ENCODE measurements at places on chromosomes 5 and 9.
A peak's percentile ranks its signal among the peaks of the same experiment; 100 is the strongest.

DNA sequence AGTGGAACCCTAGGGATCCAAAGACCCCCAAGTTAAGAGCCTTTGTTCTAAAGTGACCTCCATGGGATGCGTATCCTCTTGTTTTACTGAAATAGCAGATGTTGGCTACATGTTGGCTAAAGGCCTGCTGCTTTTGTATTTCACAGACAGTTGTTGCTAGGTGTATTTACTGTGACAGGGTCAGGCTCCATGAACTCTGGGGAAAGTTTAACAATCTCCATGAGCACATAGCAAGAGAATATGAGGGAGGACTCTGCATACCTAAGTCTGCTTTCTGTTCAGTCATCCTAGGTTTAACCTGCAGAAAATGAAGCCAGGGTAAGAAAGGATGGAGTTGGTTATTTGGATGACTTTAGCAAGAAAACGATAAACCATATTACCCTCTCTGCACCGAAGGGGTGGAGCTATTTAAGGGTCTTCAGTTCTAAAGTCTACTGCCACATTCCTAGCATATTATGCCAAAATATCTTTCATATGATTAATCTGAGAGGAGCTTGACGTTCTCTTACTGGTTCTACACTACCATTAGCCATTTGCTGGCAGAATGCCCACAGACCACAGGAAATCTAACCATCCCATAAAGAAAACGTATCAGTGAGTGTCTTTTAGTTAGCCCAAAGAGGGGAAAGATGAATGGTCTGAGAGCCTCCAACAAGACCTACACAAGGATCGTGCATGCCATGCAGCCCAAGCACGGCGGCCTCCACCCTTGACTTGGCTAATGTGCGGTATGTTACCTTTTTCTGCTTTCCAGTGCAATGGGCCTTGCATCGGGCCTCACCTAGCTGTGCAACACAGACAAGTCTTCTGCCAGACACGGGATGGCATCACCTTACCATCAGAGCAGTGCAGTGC, 127.8 kb downstream of the SAXO1 start:
- DNase-seq: no peak

GRCh38 chr5:78660401-78660800, 11.8 kb upstream of the LHFPL2 start:
- no peak for DNase-seq

DNA sequence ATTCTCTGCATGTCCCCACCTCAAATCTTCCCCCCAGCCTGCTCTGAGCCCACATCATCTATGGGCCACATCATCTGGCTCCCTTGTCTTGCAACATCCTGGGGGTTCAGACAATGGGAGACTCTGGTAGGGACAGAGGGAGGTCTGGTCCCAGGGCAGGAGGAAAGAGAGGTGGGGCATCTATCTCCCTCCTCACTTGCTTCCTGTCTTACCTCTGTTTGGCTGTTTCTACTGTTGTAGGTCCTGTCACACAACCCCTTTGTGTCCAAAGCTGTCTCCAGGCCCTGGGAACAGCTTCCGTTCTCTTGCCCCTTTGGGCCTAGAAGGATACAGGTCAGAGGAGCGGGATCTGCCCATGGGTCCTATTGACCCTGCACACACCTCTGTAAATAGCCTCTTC, 227.2 kb downstream of the NSG2 start:
- DNase-seq: no peak

GRCh38 chr9:137814841-137815240, 62.7 kb upstream of the CACNA1B start:
- DNase-seq: no peak

- DNase-seq: no peak
Observed at GRCh38 chr5:59128646-59129290, 545.9 kb downstream of the RAB3C start.

DNA sequence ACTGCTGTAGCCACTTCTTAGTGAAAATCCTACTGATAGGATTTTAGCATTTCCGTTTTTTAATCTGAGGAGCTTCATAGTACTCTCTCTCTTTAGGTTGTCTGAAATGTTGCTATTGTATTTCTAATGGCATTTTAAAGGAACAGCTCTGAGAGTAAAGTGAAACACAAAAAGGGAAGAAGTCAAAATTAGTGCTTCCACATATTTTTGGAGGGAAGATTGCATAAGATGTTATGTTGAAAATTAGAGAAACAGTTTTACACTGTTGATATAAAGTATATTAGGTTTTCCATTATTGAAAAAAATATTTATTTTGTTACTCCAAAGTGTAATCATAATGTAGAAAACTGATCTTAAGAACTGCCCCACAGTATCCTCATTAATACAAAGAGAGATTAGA, 525.1 kb downstream of the TAF11L14 start:
- no peak for DNase-seq

DNA sequence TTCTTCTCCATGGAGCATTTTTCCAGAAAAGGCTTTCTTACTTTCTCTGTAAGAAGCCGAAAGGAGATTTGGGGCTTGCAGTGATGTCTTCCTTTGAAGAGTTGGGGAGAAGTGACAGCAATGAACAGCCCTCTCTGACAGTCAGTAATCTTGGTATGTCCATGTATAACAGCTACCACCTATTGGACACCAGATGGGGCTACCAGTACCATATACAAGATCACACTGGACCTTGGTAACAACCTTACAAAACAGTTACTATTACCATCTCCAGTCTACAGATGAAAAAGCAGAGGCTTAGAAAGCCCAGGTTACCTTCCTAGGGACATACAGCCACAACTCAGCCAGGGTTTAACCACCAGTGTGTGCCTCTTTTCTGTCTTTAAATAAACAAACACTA, 272.7 kb upstream of the TRPC7 start:
- DNase-seq: no peak

- DNase-seq: peak; percentile 92
Observed at GRCh38 chr5:72183101-72183520, 75.8 kb downstream of the MAP1B start.

- no peak for DNase-seq
Observed at GRCh38 chr9:71908825-71909224, 2.2 kb downstream of the ABHD17B start.

DNA sequence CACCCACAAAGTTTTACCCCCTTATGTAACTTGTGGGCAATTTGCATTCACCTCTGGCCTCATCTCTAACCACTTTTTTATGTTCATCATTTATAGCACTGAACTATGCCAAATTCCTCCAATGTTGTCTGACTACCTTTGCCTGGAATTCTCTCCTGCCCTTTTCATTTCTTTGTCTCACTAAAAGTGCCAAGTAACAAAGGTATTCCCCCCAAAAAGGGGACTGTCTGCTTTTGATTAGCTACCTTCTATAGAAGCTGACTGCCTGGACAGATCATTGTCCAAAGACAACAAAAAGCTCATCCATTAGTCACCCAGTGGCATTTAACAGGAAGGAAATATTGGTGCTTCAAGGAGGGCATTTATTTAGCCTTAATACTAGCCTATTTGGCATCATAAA, 189.9 kb upstream of the VCAN start:
- DNase-seq: no peak

- DNase-seq: no peak
Observed at GRCh38 chr9:35424356-35425352, 65.3 kb upstream of the RUSC2 start.

GRCh38 chr9:108225149-108225800, 630.5 kb downstream of the ACTL7B start:
- DNase-seq: no peak

- no peak for DNase-seq
Observed at GRCh38 chr5:152978141-152978835, 512.2 kb upstream of the GRIA1 start.

- no peak for DNase-seq
Observed at GRCh38 chr5:67520161-67520908, 323.7 kb upstream of the CD180 start.

DNA sequence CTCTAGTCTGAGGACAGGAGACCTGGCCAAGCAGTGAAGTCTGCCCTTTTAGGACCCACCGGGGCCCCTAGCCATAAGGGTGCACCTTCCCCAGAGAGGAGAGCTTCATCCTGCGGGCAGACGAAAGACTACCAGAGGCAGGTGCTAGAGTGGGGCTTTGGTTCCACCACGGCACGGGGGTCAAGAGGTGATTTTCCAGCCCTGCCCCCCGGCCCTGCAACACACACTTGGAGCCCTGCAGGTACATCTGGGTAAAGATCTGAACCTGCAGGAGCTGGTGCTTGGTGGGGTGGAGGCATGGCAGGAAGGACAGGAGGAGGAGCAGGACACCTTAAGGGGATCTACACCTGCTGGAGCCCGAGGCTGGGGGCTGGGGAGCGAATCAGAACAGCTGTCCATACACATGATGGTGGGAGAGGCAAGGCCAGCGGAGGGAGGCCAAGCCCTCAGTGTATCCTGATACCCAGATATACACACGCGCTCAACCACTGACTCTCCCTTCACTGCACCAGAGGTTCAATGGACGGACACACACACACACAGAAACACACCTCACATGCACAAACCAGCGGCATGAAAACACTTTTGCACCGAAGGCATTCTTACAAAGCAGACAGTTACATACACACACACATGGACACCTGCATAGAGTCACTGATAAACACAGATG, 98.4 kb upstream of the MVB12B start:
- DNase-seq: no peak

- no peak for DNase-seq
Observed at GRCh38 chr9:13732290-13732689, 452.8 kb upstream of the MPDZ start.

DNA sequence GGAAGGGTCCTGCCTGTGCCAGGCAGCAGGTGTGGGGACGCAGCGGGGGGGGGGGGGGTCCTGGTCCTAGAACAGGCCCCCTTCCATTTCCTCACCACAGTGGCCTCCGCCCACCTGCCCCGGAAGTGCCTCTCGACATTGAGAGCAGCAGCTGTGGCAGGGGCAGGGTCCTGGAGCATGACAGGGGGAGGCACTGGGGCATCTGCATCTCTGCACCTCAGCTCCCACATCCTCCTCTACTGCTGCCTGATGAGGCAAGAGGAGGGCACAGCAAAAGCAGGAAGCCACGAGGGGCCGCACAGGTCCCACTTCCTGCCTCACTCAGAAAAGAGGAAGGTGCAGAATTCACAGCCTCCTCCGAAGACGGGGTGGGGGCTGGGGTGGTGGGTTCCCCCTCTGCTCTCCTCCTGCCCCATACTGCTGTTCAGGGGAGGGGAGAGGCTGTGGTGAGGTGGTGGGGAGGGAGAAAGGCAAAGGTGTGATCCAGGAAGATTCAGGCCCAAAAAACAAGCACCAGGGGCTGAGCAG, 14.8 kb downstream of the AKNA start:
- DNase-seq: no peak

DNA sequence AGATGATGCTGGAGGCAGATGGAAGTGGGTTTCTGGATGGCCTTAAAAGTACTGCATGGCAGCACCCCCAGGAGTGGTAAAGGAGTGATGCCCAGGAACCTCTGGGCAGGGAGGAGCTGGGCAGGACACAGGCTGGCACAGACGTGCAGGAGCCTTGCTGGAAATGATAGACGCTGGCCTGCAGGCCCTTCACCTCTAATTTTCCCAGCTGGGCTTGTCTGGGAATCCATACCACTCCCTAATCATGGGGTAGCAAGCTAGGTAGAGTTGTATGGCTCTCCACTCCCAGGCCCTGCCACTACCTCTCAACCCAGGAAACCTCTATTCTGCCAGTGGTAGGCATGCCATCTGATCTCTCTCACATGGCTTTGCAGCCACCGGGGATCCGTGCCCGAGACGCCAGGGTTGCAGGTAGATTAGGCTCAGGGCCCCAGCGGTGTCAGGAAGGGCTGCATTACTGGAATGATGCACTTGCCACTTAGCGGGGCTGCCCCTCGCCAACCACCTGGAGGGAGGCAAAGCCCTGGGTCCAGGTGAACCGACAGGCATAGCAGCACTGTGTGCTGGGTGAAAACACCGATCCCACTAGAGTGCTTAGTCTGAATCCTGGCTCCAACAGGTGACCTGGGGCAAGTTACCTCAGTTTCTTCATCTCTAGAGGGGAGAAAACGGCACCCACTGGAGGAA, 79.6 kb upstream of the SLC25A51 start:
- DNase-seq: no peak

DNA sequence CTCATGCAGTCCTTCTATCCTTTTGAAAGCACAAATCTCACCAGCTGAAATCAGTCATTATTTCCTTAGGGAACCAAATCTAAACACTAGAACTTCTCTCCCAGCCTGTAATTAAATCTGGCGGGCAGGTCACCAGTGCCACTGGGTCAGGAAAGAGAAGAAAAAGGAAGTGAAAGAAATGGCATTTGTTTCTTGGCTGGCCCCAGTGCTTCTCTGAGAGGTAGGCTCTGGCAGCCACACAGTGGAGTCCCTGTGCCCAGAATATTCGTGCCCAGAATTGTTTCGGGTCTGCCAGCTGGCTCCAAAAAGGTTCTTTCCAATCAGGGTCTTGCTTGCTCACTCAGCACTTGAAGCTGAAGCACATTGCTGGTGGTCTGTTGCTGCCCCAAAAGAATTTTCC, 133.9 kb upstream of the MTAP start:
- DNase-seq: peak; percentile 84

- DNase-seq: no peak
Observed at GRCh38 chr9:120946259-120946658, 19.7 kb upstream of the TRAF1 start.

- DNase-seq: no peak
Observed at GRCh38 chr9:4197548-4197947, 102.3 kb downstream of the GLIS3 start.

- no peak for DNase-seq
Observed at GRCh38 chr9:129439242-129439641, 181.7 kb downstream of the C9orf50 start.

DNA sequence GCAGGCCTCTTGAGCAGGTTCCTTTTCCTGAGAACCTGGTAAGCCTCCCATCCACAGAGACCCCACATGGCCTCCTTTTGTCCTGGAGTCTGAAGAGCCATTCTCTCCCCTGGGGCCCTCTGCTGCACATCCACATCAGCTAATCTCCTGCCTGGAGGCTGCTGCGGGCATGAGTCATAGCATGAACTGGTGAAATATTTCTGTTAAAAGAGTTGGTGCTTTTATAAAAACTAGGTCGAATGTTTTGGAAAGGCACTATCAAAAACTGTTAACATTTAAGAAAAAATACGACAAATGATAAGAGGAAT, 399.4 kb downstream of the CTNND2 start:
- DNase-seq: no peak

DNA sequence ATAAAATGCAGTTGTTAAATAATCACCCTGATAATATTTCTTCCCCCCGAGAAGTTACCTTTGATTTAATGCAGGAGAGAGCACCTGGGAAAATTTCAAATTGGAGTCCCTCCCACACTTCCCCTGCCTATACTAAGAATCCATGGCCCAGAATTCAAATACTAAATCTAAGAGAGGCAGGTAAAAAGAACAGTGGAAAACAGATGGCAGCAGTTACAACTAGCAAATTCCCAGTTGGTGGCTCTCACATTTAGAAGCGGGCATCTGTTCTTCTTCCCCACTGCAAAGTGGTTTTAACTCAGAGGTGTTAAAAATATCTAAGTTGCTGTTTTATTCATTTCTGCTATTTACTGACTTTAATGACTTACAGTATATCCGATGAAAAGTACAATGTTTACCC, 210.4 kb upstream of the ELAVL2 start:
- peak; percentile 50 for DNase-seq

All from brain (organoid and tissue), 16 donors.